ENCODE measurements at places on chromosomes 16 and 17. TPM values are rescaled to one million over a fixed set of nuclear protein-coding genes. Genes with fewer than 3 reads are reported as not detected.

GRCh38 chr17:73474370-73474988, 162.7 kb upstream of the CDC42EP4 start:
- DNase-seq: peak; percentile 61

- DNase-seq: no peak
These were observed 441 bp downstream of the VASN start for GRCh38 chr16:4372001-4372577.

DNA sequence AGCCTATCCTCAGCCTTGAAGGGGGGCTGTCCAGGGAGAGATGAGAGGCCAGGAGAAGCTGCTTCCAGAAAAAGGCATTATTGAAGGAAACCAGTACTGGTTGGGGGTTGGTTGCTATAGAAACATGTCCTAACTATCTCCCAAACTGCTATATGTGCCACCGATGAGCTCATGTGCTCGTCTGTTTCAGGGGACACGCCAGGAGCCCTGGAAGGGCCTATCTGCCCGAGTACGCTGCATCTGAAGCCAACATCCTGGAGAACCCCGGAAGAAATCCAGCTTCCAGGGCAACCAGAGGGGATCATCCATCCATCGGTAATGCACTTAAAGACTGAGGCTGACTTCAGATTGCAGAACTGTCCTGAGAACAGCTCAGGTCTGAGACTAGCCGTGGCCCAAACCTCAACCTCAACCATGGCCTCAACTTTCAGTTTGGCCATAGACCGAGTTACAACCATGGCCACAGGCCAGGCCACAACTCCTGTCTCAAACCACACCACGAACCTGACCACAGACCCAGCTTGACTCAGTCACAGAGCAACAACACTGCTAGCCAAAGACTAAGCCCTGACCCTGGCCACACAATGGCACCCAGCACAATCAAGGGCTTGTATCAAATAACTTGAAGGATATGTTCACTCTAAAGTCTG, 10.2 kb downstream of the PITPNM3 start:
- DNase-seq: peak; percentile 55

- DNase-seq: peak; percentile 97
These were observed 45.7 kb downstream of the VAT1L start for GRCh38 chr16:77833921-77834634.

DNA sequence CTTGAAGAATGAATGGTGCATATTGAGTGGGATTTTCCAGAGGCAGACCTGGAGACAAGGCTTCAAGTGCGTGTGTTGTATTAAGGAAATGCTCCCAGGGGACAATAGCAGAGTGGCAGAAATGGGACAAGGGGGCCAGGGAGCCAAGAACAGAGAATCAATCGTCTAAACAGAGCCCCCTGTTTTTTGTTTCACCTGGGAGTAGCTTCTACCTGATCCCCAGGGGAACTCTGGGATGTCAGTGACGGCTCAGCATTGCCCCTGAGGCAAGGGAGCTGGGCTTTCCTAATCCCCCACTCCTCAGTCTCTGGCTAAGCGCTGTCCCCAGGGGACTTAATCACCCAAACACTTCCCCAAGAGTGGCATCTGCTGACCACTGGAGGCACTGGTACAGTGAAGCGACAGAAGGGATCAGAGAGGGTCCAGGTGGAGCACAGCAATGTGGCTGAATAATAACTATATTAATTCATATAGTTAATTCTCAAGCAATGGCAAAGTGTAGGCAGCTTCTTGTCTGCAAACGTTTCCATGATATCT, 35.7 kb upstream of the C16orf78 start:
- no peak for DNase-seq

DNA sequence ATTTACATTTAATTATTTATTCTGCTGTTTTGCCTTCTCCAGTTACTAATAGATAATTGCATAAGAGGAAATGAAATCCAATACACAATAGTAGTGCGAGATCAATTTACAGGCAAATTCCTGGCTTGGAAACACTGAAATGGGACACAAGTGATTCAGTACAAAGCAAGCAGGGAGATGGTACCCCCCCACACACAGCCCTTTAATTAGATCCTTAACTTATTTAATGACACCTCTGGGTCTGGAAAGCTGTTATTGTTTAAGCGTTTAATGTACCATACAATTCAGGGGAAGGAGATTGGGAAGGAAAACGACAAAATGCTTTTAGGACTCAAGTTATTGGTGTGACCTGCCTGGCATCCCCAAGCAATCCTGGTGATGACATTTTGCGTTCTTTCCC, 318.2 kb downstream of the NPIPA8 start:
- no peak for DNase-seq

DNA sequence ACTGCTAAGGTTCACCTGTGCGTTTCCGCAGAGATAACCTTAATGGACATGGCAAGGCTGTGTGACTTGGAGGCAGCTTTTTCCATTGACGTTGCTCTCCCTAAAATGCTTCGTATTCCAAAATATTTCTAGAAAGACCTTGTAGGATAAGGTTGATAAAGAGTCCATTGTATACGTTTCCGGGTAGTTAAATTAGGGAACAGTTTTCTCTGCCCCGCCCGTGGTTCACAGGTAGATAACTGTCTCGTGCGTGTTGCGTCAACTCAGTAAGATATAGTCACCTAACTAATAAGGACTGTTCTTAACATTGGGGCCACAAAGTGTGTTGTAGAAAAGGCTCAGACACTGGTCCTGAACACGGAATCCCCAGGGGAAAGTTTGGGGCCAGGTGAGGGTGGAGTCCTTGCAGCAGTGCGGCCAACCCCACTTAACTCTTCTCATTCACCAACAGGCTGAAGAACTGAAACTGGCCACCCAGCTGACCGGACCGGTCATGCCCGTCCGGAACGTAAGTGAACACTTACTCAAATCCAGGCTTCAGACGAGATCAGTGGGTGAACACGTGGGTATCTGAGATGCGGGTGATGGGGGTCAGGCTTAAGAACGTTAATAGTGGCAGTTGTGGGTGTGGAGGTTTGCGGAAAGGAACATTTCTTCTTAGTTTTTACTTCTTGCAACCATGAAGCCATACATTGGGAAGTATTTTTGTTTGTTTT, 1.6 kb downstream of the RPL13 start:
- DNase-seq: no peak

- peak; percentile 63 for DNase-seq
These were observed 28.8 kb downstream of the MSI2 start for GRCh38 chr17:57284984-57285646.

- no peak for DNase-seq
These were observed 12.6 kb upstream of the BCAR1 start for GRCh38 chr16:75263963-75264445.

GRCh38 chr16:8631373-8631772, 9.9 kb downstream of the METTL22 start:
- peak; percentile 5 for DNase-seq

GRCh38 chr17:75317671-75318070, 28.4 kb upstream of the SLC25A19 start:
- DNase-seq: no peak

DNA sequence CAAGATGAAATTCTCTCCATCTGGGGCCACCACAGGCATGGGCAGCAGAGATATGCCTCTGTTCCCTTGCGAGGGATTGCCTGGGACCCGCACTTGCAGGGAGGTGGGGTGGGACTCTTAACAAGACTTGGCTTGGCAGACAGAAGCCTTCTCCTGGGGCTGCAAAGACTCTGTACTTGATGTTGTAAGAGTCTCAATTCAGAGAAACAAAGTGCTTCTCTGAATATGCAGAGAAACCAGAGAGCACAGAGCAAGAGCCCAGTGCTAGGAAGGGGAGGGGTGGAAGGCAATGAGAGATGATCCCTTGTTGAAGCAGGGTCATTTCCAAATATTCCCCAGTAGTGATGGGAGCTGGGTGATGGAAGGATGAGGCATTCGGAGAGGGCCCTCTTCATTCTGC, 2.2 kb downstream of the MMP28 start:
- DNase-seq: no peak

- DNase-seq: peak; percentile 15
These were observed 1.9 kb downstream of the CIITA start for GRCh38 chr16:10878644-10879501.

- no peak for DNase-seq
These were observed 536 bp downstream of the SLC38A10 start for GRCh38 chr17:81294512-81295030.

DNA sequence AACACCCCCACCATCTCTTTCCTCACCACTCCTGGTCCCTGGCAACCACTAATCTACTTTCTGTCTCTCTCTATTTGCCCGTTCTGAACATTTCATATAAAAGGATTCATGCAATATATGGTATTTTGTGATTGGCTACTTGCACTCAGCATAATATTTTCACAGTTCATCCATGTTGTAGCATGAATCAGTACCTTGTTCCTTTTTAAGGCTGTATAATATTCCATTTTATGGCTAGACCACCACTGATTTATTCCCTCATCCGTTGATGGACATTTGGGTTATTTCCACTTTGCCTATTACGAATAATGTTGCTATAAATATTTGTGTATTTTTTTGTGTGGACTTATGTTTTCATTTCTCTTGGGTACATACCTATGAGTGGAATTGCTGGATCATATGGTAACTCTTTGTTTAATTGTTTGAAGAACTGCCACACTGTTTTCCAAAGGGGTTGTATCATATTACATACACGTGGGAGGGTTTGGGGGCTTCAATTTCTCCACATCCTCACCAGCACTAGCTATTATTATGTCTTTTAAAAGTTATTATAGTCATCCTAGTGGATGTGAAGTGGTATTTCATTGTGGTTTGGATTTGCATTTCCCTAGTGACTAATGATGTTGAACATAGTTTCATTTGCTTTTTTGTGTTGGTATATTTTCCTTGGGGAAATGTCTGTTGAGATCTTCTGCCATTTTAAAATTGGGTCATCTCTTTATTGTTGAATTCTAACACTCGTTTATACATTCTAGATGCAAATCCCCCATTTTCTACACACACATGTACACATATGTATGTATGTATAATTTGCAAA, 26.3 kb downstream of the SEC14L5 start:
- peak; percentile 3 for DNase-seq

GRCh38 chr16:86458149-86458777, 52.1 kb upstream of the FOXF1 start:
- no peak for DNase-seq

- peak; percentile 94 for DNase-seq
These were observed 941 bp upstream of the FBXL20 start for GRCh38 chr17:39402244-39402889.

DNA sequence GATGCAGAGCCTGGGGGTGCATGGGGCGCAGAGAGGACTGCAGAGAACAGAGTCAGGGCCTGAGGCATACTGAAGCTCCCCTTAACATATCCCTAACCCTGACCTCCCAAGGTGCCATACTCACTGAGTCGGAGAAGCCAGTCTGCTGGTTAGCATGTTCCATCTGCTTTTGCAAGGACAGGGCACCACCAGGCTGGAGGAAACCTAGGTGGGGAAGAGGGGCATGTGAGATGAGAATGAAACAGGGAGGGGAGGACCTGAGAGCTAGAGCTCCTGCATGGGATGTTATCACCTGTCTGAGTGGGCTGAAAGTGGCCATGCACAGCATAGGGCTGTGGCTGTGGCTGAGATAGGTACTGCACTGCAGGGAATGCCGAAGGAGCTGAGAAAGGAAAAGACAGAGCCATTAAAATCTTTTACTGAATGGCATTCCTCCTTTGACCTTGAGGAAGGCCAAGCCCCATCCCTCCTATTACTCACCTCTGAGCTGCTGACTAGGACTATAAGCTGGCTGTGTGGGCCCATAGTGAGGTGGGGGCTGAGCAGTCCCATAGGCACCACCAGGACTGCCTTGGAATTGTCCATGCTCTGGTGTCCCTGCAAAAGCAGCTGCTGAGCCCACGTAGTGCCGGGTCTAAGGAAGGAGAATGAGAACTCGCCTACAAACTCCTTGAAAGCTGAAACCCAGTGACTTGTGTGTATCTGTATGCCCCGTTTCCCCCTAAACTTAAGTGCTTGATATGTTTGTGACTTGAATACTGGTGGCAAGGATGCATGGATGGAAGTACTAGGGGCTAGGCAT, 1.9 kb downstream of the GPS2 start:
- no peak for DNase-seq

DNA sequence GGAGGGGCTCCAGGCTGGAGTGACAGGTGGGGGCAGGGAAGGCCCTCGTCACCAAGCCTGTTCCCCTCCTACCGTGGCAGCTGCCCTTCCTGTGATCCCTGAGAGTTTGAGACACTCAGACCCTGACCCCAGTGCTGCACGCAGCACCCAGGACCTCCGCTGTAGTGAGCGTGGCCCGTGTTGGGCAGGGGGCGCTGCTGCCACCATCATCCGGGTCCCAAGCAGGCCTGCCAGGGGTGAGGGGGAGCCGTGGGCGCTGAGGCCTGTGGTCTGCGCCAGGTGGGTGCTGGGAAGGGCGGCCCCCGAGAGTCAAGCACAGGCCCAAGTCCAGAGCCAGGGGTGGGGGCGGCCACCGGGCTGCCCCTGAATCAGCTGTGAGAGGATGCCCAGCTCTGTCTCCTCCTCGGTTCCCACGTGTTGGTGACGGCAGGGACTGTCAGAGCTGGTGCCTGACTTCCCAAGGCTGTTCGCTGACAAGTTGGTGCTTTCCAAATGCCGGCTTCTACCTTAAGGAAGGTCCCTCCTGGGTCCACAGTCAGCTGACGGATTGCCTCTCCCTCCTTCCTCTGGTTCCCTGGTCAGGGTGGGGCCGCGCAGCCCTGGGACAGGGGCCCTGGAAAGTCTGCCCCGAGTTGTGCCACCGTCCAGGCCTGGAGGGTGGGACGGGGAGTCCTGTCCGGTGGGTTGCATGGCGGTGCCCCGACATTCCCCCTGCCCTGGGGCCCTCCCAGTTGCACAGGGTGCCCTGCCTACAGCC, 31.1 kb downstream of the TPSG1 start:
- DNase-seq: no peak

DNA sequence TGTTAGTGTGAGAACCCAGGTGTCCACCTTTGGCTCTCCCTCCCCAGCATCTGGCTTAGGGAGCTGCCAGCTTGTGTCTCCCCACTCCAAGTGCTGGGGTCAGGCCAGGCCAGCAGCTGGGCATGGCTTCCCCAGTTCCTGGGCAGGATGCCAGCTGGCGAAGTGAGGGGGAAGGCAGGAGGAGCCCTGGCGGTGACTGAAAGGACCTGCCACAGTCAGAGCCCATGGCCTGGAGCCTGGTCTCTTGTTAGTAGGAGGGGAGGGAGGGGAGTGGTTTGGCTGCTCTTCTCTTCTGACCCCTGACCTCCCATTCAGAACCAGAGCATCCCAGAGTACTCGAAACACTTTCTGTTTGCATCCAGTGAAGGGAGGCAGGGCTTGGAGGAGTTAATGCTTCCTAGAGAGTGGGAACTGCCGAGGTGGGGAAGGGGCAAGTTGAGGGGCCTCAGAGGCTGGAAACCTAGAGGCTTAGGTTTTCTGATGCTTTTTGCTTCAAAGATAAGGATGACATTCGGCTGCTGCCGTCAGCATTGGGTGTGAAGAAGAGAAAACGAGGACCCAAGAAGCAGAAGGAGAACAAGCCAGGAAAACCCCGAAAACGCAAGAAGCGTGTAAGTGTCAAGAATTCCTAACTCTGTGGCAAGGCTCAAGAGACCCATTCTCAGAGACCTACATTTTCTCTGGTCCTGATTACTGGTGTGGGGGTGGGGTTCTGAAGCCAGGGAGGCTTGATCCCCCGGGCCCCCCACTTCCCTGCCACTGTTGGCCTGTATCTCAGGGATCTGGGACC, 772 bp downstream of the CHD3 start:
- DNase-seq: peak; percentile 97

BANP gene
- total RNA-seq: 28.0 TPM

RDM1 gene
- under 0.01 TPM for total RNA-seq

MYO15A gene
- total RNA-seq: 0.77 TPM

HAS3 gene
- total RNA-seq: 0.26 TPM

MMP25 gene
- total RNA-seq: not detected

NOS2 gene
- total RNA-seq: not detected

Data from fibroblast of lung (primary cell).